NCI-H1417 (cell line): ENCODE measurements at places on chromosomes 12 and 14.

- DNase-seq: no peak
Measured at GRCh38 chr14:104573930-104574329, 5.6 kb upstream of the C14orf180 start.

GRCh38 chr12:15709551-15709950, 79.6 kb downstream of the EPS8 start:
- DNase-seq: no peak

DNA sequence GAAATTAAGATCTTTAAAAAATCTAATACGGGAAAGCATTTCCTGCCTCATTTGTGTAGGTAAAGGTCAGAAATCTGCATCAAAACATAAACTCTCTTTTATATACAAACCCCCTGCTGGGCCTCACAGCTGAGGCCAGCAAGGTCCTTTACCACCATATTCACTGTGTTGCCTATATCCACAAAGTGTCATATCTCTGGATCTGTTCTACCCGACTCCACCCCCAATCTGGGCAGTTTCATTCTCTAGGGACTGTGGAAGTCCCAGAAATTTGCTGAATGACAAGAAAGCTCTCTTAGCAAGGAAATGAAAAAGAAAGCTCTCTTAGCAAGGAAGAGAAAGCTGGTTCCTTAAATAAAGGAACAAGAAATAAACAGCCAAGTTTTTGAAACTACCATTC, 301.7 kb downstream of the KCNH5 start:
- no peak for DNase-seq

GRCh38 chr12:64065881-64066451, 156.1 kb downstream of the KICS2 start:
- no peak for DNase-seq

DNA sequence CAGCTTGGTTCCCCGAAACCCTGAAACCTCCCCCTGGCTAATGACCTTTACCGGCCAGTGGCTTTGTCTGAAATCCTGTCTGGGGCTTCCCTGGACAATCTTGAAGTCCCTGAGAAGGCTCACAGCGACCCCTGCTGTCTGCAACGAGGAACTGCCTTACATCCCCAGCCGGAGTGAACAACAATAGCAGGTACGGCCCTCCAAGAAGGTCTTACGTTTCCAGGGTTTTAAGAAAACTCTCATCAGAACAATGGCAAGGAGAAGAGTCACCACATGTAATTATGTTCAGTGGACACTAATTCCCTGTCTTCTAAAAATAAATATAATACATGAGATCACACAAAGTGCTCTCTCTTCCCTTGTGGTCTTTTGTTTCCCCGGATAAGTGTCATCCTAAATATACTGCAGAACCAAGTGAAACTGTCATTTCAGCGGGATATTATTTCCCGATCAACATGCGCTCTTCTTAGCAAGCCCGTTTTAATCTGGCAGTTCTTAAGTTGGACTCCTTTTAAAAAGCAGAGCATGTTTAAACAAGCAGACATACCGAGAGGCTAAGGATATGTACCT, 53.3 kb downstream of the RBM19 start:
- peak; percentile 91 for DNase-seq

DNA sequence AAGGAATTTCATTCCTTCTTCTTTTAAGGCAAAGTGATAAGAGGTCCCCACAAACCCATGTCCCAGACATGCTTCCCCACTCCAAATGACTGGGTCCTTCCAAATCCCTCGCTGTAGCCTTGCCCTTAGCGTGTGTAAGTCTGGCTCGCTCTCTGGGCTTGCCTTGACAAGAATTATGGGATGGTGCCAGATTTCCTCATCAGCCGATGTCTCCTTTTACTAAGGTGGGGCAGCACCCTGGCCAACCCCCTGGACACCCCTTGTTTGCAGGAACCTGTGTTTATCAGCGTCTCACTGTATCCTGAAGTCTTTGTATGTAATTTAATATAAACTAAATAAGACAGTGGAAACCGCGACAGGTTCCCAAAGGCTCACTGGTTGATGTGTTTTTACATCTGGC, 493.3 kb downstream of the EGLN3 start:
- DNase-seq: no peak

- no peak for DNase-seq
Measured at GRCh38 chr12:121715862-121716435, 3.4 kb downstream of the TMEM120B start.

DNA sequence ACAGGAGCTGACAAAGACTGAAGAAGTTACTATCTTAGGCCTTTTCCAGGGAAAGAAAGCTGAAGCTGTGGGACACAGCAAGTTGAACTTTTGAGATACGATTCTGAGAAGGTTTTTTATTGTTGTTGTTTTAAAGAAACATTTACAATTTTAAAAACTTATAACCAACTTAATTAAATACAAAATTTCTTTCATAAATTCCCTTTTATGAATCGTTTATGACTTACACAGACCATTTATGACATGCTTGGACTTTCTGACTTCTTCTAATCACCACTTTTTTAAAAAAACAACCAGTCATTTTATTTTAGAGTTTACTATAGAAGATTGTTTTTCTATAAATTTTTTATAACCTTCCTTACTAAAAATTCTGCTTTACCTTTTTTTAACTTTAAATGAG, 68.7 kb downstream of the DHRS2 start:
- DNase-seq: peak; percentile 23

- no peak for DNase-seq
Measured at GRCh38 chr12:124851342-124851741, 12.3 kb downstream of the SCARB1 start.

DNA sequence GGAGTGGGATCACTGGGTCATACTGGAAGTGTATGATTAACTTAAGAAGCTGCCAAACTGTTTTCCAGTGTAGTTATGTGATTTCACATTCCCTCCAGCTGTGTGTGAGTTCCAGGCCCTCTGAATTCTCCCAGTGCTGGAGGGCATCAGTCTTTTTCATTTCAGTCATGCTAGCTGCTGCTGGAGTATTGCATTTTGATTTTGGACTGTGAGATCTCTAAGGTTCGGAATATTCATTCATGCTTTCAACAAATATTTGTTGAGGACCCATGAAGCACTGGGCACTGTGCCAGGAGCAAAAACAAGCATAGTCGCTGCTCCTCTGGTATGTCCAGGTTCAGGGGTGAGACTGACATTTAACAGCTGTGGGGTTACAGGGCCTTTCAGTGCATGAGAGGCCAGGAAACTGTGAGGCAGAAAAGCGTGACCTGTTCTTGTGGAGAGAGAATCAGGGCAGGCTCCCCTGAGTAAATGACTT, 133.2 kb downstream of the SCARB1 start:
- peak; percentile 64 for DNase-seq

DNA sequence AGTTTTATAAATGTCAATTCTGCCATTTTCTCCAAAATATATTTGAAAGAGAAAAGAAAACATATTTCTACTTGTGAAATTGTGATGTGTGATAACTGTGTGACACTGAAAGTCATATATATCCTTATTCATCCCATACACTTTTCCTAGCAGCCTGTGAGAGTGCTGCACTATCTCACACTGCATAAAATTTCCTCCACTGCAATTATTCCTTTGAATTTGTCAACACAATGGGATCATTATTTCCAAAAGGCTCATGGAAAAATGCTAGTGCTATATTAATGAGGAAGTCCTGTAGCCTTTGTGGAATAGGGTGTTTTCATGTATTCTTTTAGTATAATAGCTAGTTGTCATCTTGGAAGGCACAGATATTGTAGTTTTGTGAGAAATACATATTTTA, 504.1 kb downstream of the RPL10L start:
- DNase-seq: no peak

DNA sequence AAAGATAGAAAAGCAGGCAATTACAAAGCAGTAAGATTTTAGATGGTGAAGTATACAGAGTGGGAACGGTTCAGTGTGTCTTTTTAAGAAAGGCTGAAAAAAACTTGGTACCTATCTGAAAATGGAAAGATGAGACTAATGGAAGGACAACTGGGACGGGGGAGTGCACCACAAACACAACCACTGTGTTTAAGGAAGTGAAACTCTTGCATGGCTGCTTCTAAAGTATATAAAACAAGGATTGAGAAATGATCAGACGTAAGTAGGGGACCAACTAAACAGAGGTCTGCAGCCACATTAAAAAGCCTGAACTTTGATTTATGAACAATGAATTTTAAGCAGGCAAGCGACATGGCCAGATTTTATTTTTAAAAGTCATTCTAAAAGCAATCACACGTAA, 328.6 kb downstream of the MDGA2 start:
- no peak for DNase-seq

DNA sequence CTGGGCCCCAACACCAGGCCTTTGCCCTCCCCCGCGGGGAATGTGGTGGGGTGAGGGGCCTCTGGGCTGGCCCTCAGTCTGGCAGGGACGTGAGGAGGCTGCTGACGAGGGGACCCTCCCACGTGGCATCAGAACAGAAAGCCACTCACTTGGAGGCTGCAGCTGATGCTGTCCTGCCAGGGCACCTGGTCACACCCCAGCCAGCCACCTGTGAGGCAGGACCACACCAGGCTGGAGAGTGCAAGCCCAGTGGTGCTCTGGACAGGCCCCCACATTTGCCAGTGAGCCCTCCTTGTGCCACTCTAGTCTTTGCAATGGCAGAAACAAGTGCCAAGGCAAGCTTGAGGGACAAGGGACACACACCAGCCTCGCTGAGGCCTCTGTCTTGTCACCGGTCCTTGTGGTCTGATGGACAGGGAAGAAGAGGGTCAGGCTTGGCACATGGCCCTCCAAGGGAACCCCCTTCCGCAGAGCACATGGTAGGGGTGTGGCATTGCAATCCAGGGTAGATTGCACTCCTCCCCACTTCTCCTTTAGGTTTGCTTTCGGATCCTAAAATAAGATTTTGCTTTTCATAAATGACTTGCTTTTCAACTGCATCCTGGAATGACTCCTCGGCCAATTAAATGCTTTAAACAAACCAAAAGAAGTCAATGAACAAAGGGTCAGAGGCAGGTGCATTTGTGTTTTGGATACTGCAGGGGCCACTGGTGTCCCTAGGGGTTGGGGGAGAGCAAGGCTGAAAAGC, 53.7 kb downstream of the CCDC88C start:
- no peak for DNase-seq

DNA sequence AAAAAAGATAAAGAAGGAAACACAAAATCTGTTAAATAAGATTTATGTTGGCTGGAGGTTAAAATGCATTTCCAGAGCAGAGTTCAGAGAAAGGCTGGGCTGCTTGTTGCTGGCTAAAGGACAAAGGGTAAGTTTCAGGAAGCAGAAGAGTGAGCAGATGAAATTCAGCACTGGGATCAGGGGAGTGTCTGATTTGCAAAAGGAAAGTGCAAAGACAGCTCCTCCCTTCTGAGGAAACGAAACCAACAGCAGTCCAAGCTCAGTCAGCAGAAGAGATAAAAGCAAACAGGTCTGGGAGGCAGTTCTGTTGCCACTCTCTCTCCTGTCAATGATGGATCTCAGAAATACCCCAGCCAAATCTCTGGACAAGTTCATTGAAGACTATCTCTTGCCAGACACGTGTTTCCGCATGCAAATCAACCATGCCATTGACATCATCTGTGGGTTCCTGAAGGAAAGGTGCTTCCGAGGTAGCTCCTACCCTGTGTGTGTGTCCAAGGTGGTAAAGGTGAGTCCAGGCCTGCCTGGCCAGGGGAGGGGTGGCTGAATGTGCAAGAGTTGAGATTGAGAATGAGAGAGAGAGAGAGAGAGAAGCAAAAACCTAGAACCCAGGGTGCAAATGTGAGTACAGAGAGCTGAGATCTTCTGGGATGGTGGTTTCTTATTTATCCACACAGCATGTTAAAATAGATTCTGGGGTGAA, at the start of gene OAS1:
Gene OAS1 (plus strand): TSS at position 251 of the 703 bp plus-strand sequence. CDS start 78 bp downstream, at position 329.
- peak; percentile 32 for DNase-seq

- DNase-seq: no peak
Measured at GRCh38 chr12:79360286-79360685, 330.5 kb downstream of the PAWR start.

GRCh38 chr12:70683976-70684375, 46.7 kb upstream of the PTPRB start:
- DNase-seq: no peak

DNA sequence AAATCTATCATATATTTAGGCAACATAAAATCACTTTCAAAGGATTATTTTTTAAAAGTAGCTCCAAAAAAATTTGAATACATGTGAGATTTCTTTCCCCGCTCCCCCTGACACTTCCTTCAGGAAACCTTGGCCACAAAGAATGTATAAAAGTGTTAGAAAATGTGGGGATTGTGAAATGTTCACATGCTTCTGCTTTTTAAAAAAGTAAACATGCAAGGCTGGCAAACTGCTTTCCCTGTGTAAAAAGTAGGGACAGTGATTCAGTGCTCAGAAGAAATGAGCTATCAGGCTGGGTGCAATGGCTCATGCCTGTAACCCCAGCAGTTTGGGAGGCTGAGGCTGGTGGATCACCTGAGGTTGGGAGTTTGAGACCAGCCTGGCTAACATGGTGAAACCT, 26.6 kb downstream of the MBIP start:
- DNase-seq: no peak

GRCh38 chr14:96727491-96727890, 69.7 kb upstream of the VRK1 start:
- DNase-seq: no peak

- no peak for DNase-seq
Measured at GRCh38 chr14:33792009-33792719, 158.7 kb downstream of the EGLN3 start.

- no peak for DNase-seq
Measured at GRCh38 chr12:114952573-114953271, 268.7 kb upstream of the TBX3 start.

- DNase-seq: peak; percentile 93
Measured at GRCh38 chr12:105409801-105410471, 79.4 kb downstream of the C12orf75 start.

- DNase-seq: no peak
Measured at GRCh38 chr12:64824130-64824499, 332 bp upstream of the TBC1D30 start.

DNA sequence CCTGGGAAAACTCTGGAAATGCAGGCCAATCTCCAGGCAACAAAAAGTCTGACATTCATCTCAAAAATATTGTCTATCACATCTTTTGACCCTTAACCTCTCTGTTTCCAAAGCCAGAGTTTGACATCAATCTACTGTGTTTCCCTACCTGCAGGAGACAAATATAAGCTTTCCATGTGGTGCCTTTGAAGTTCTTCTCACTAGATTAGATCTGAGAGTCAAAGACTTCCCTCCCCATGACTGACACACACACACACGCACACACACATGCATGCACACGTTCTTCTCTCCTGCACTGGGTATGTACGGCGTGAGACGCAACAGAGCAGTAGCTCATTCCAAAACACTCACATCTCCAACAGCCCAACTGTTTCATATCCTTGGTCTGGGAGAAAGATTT, 8.1 kb upstream of the ITPR2 start:
- no peak for DNase-seq

- no peak for DNase-seq
Measured at GRCh38 chr12:67764055-67764454, 115.5 kb downstream of the DYRK2 start.
